Right renal cortex interstitium (tissue), 3 donors: ENCODE measurements at places on chromosomes 13 and 19. TPM values are rescaled to one million over a fixed set of nuclear protein-coding genes. Genes with fewer than 3 reads are reported as not detected.

C1QTNF9 gene
- polyA plus RNA-seq: 0.85 TPM

ICAM4 gene
- 0.55 TPM for polyA plus RNA-seq

PABPC3 gene
- polyA plus RNA-seq: 1.1 TPM

ZNF556 gene
- polyA plus RNA-seq: 1.3 TPM
